ENCODE measurements at places on chromosomes 1 and 21.

- H3K36me3 ChIP-seq = no peaks in the 10 kb centered on the region
- no peak overlapping the region for H3K27ac ChIP-seq
- H3K4me1 ChIP-seq = no peaks in the 10 kb centered on the region
- peaks cover 7% of the 10 kb centered on the region for H3K27me3 ChIP-seq
- no peak for DNase-seq
Measured at GRCh38 chr1:158002631-158003405, 9.4 kb downstream of the KIRREL1 start.

GRCh38 chr1:204080163-204080903 lies 7.4 kb downstream of the SOX13 start:
- no peaks in the 10 kb centered on the region for H3K36me3 ChIP-seq
- H3K27me3 ChIP-seq = peaks cover 27% of the 10 kb centered on the region
- no peak for DNase-seq
- peaks cover 1% of the 10 kb centered on the region for H3K4me1 ChIP-seq
- no peak overlapping the region for H3K4me3 ChIP-seq

DNA sequence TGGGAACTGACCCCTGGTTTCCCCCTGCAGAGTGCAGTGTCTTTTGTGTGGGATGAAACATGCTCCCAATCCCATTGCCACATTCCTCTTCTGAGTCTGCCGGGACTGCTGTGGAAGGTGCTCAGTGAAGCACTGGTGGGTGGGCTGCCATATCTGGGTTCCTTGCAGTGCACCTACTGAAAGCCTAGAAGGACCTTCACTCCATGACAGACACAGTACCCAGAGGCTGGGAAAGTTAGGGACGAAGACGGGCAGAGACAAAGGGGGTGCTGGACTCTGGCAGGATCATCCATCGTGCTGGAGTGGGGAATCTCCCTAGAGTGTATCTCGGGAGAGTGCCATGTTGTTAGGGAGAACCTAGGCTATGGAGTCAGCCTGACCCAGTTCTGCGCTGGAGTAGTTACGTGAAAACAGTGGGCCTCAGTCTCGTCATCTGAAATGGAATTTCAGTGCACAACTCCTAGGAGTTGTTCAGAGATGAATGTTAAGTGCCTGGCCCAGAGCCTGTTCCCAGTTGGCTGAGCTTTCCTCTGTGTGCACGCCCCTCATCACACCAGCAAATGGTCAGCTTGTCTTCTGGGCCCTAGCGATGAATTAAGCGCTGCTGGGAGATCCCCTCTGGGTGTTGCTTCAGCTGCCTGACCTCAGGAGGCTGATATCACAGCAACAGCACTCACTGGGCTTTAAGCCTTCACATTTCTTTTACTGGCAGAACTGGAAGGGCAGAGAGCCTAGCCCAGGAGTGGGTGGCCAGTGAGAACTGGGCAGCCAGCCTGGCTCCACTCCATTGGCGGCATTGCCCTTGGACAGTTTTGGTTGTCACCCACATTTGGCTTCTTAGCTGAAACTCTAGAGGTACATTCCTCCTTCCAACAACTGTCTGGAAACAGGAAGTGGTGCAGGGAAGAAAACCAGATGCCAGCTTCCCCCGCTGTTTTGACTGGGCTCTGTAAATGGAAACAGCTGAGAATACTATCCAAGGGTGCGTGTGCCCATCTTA lies 479.8 kb upstream of the VAMP3 start:
- no peak overlapping the region for H3K4me3 ChIP-seq
- H3K27ac ChIP-seq = no peak overlapping the region
- no peaks in the 10 kb centered on the region for H3K4me1 ChIP-seq
- no peaks in the 10 kb centered on the region for H3K36me3 ChIP-seq
- DNase-seq = no peak

GRCh38 chr1:167922611-167923074 lies 8.7 kb upstream of the ADCY10 start:
- DNase-seq = no peak
- peaks cover 11% of the 10 kb centered on the region for H3K4me1 ChIP-seq
- no peaks in the 10 kb centered on the region for H3K27me3 ChIP-seq
- no peak overlapping the region for H3K27ac ChIP-seq
- H3K4me3 ChIP-seq = no peak overlapping the region

DNA sequence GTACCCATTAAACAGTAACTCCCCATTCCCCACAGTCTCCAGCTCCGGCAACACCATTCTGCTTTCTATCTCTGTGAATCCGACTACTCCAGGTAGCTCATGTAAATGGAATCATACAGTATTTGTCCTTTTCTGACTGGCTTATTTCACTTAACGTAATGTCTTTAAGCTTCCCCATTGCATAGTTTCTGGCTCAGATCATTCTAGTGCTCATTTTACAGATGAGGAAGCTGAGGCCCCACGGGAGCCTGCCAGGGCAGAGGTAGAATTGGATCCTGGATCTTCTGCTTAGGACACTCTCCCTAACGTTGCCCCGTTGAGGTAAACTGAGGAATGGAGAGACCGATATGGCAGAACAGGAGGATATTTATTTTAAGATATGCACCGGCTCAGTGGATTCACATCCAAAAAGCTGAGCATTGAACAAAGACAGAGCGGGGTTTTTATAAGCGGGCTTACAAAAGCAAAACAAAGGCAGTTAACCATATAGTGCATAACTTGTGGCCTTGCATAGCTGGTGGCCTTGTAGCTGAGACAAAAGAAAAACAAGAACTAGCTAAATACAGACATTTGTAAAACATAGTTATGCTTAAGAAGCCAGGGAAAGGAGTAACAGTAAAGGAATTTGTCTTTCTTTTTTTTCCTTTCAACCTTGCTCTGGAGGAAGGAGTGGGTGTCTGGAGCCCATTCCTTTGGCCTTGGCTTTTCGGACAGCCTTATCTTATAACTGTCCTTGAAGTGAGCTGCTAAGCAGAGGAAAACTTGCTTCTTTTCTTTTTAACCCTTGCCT lies 15.3 kb upstream of the KLHDC8A start:
- H3K4me1 ChIP-seq = peaks cover 20% of the 10 kb centered on the region
- H3K27ac ChIP-seq = no peak overlapping the region
- no peak overlapping the region for H3K4me3 ChIP-seq
- no peak for DNase-seq
- peaks cover 3% of the 10 kb centered on the region for H3K27me3 ChIP-seq

- no peaks in the 10 kb centered on the region for H3K36me3 ChIP-seq
- H3K27ac ChIP-seq = no peak overlapping the region
- H3K27me3 ChIP-seq = peaks cover 4% of the 10 kb centered on the region
- no peak for DNase-seq
Measured at GRCh38 chr21:25646474-25646873, 7.4 kb downstream of the JAM2 start.

DNA sequence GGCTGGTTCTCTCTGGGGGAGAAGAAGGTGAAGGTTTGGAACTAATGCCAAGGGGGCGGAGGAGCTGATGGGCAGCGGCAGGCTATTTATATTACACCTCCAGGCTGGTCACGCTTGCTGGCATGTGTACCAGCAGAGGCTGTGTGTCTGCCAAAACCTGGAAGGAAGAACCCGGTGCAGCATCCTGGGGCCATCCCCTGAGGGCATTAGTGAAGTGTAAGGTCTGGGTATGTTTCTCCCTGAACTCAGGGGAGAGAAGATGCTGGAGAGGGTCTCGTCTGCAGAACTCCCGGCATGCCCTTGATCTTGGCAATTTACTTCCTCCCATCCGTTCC lies 5.3 kb downstream of the DISP3 start:
- peaks cover 32% of the 10 kb centered on the region for H3K27me3 ChIP-seq
- peaks cover 5% of the 10 kb centered on the region for H3K4me1 ChIP-seq
- no peak for DNase-seq

GRCh38 chr1:233240829-233241682 lies 54.5 kb downstream of the PCNX2 start:
- peak; percentile 56 for DNase-seq
- no peak overlapping the region for H3K4me3 ChIP-seq
- no peaks in the 10 kb centered on the region for H3K27me3 ChIP-seq
- H3K27ac ChIP-seq = no peak overlapping the region

DNA sequence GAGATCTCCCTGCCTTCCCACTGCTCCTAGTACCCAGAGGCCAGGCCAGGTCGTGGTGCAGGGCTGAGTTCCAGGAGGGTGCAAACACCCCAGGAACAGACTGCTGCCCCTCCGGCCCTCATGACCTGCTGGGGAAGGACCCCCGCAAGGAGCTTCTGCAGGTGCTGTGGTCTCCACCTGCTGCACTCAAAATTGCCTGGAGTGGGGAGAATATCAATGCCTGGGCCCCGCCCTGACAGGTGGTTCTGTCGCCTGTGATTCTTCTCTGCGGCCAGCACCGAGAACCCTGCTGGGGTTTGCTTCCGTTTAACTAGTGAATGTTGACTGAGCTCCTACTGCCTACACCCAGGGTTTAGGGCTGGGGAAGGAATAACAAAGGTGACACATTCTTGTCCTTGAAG lies 2.1 kb upstream of the TFF3 start:
- H3K27me3 ChIP-seq = peaks cover 2% of the 10 kb centered on the region
- no peak for DNase-seq
- H3K27ac ChIP-seq = no peak overlapping the region
- peaks cover 5% of the 10 kb centered on the region for H3K4me1 ChIP-seq
- H3K36me3 ChIP-seq = no peaks in the 10 kb centered on the region

GRCh38 chr1:32406629-32407111 lies 12.4 kb upstream of the BSDC1 start:
- H3K4me1 ChIP-seq = peaks cover 2% of the 10 kb centered on the region
- no peak overlapping the region for H3K27ac ChIP-seq
- no peak overlapping the region for H3K4me3 ChIP-seq
- no peaks in the 10 kb centered on the region for H3K27me3 ChIP-seq
- no peaks in the 10 kb centered on the region for H3K36me3 ChIP-seq
- no peak for DNase-seq

GRCh38 chr1:33429856-33430691 lies 821 bp downstream of the PHC2 start:
- DNase-seq = peak; percentile 35
- H3K4me3 ChIP-seq = no peak overlapping the region
- H3K27ac ChIP-seq = no peak overlapping the region
- H3K27me3 ChIP-seq = peaks cover 7% of the 10 kb centered on the region

DNA sequence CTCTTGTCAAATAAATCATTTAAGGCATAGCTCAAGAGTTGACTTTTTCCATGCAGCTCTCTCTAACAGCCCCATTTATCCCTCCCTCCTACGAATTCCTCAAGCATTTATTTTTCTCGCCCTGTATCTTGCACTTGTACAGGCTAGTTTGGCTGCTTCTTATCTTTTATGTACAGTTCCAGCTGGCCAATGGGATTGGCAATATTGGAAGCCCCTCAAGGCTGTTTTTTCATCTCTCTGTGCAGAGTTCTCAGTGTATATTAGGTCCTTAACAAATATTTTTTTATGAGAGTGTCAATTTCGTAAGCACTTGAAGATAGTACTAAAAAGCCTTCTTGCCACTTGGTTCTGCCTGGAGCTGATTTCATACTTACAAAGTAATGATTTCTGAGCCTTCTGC lies 356.0 kb downstream of the ST6GALNAC3 start:
- H3K36me3 ChIP-seq = no peaks in the 10 kb centered on the region
- no peak overlapping the region for H3K27ac ChIP-seq
- H3K4me3 ChIP-seq = no peak overlapping the region
- H3K4me1 ChIP-seq = peaks cover 3% of the 10 kb centered on the region

- peaks cover 14% of the 10 kb centered on the region for H3K27me3 ChIP-seq
- no peaks in the 10 kb centered on the region for H3K36me3 ChIP-seq
- H3K4me1 ChIP-seq = no peaks in the 10 kb centered on the region
- no peak for DNase-seq
Measured at GRCh38 chr1:181989261-181989920, 72.1 kb downstream of the ZNF648 start.

DNA sequence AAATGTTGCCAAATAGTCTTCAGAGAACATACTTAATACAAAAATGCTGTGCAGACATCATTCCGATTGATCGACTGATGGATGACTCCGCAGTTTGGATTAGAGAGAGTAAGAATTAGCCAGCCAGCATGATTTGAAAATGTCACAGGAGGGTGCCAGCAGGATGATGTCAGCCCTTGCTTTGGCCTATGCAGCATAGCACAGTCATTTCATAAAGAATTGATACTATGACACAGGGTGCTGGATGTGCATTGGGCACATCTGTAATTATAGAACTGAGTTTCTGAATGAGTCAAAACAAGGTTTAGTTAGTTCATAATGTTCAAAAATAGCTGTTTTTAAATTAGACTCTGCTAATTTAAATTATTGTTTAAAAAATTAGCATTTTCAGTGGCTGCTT lies 21.6 kb upstream of the TRAF5 start:
- H3K27ac ChIP-seq = peak overlapping the region; percentile 74
- no peak overlapping the region for H3K4me3 ChIP-seq
- peaks cover 31% of the 10 kb centered on the region for H3K36me3 ChIP-seq
- H3K4me1 ChIP-seq = peaks cover 38% of the 10 kb centered on the region

GRCh38 chr1:21436488-21437340 lies 3.2 kb upstream of the NBPF3 start:
- H3K36me3 ChIP-seq = no peaks in the 10 kb centered on the region
- no peak overlapping the region for H3K27ac ChIP-seq
- H3K27me3 ChIP-seq = peaks cover 3% of the 10 kb centered on the region
- peaks cover 13% of the 10 kb centered on the region for H3K4me1 ChIP-seq

DNA sequence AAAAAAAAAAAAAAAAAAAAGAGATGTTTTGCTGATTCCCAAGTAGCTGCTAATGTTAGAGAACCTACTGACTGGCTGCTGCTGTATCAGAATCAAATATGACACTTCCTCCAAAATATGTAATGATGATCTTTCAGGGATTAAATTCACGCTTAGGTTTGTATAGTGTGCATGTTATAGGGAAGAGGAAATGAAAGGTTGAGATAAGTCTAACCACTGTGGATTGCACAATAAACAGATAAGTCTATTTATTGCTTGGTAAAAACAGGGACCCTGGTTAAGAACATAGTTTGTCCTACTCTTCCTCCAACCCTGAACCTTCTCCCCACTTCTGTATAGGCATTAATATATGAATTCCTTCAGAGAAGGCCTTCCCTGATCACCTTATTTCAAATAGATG lies 13.2 kb downstream of the RC3H1 start:
- no peak overlapping the region for H3K27ac ChIP-seq
- H3K27me3 ChIP-seq = no peaks in the 10 kb centered on the region
- no peak overlapping the region for H3K4me3 ChIP-seq
- no peak for DNase-seq

- H3K27me3 ChIP-seq = no peaks in the 10 kb centered on the region
- H3K4me3 ChIP-seq = no peak overlapping the region
- no peak for DNase-seq
- H3K36me3 ChIP-seq = peaks cover 54% of the 10 kb centered on the region
Measured at GRCh38 chr1:205098242-205098641, 14.0 kb upstream of the TMEM81 start.

DNA sequence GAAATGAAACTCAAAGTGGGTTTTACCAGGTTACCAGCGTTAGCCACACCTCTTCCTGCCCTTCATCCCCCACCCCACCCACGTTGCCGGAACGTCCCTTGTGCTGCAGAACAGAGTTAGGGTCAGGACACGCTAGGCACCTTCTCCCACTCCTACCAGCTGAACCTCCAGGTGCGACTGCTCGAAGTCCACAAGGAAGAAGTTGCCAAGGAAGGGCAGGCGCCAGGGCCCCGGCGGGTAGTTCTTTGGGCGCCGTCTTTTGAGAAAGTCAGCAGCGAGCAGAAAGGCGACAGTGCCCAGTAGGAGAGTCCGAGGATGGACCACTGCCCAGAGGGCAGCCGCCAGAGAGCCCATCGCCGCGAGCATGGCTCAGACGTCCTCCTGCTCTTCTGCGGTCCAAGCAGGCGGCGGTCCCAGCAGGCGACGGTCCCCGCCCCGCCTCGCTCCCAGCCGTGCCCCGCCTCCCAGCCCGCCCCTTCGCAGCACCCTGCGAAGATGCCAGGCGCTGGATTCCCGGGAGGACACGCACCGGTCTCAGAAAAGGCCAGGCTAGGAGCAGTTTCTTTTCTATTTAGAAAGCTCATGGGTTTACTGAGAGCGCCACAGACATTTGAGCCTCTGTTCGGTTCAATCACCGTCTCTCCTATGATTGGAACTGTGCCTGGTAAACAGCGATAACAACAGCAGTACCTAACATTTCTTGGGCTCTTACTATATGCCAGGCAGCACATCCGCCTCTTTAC lies at the start of gene CYP2J2:
Gene CYP2J2 (minus strand): TSS at position 393 of the 743 bp plus-strand sequence. CDS start 27 bp downstream, at position 366.
- peaks cover 3% of the 10 kb centered on the region for H3K36me3 ChIP-seq
- H3K4me1 ChIP-seq = peaks cover 13% of the 10 kb centered on the region
- peak within 1 kb of the TSS; percentile 49 for H3K27ac ChIP-seq
- DNase-seq = peak; percentile 69
- H3K4me3 ChIP-seq = peak within 1 kb of the TSS; percentile 78

Measured in activated CD4-positive, alpha-beta T cell treated with anti-CD3 and anti-CD28 coated beads for 36 hours (primary cell).